ENCODE measurements at places on chromosomes 7 and 10.

DNA sequence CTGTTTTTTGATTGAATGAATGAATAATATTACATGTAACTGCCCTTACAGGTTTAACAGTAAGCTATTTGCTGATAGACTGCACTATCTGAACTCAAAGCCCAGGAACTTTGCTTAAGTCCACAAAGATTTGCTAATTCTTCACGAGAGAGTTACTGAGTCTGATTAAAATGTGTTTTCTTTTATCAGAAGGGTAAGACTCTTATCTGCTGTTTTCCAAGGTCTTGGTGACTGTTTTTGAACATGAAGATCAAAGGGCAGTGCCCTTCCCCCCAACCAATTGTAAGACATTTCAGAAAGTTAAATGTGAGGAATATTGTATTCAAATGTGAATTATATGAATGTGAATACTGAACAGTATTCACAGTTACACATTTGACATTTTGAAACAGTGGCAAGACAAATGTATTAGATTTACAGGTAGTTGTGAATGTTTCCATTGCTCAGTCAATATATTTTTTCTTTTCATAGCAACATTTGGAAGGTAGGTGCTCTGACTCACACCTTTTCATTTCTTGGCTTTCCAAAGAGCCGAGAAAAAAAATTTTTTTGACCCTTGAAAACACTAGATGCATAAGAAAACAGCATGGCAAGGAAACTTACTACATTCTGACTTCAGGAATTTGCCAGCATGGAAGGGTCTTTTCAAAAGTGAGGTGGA lies 62.7 kb downstream of the DKK1 start:
- no peak for DNase-seq

- DNase-seq: no peak
Observed at GRCh38 chr10:84140036-84140379, 699 bp downstream of the GHITM start.

- no peak for DNase-seq
Observed at GRCh38 chr10:1251769-1252168, 195.6 kb downstream of the WDR37 start.

DNA sequence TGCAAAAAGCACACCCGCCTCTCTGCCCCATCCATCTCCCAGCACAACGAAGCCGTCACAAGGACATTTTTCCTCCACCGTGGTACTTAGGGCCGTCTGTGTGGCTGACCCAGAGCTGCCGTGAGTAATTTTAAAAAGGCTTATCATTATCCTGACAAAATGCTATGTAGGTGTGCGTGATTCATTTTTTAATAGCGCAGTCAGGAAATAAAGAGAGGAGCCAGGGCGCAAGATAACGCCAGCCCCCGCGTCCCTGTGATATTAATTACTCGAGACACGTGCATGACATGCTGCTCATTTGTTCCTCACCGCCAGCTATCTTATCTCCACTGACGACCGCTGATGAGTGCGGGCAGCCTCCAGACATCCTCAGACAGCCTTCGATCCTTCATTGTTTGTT lies 332.7 kb upstream of the PFKP start:
- no peak for DNase-seq

- no peak for DNase-seq
Observed at GRCh38 chr7:93147363-93147762, 822 bp downstream of the SAMD9L start.

- no peak for DNase-seq
Observed at GRCh38 chr7:36827726-36828703, 103.7 kb upstream of the AOAH start.
